Activated T-helper 2 cell treated with anti-CD3 and anti-CD28 coated beads, Interferon-gamma antibody, Interleukin-2, Interleukin-4, amounts not matched to agents 10 μg/mL and 5 μg/mL and 100 μg/mL, durations not matched to agents 14 hours and 24 hours and 36 hours (primary cell): ENCODE measurements at places on chromosomes 2 and 18.

DNA sequence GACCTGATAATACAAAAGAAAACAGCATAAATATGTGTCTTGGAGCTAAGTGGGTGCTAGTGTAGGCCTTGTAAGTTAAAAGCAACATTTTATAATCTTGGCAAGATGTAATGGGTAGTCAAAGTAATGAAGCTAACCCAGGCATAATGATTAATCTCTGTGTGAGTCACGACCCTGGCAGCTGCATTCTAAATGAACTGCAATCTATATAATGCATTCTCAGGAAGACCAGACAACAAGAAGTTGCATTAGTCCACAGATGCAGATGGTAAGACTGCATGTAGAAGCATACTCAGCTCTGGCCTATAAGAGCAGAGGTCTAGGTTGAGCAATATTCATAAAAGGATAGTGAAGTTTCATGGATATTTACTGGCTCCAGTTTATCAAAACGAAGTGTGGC, 85.6 kb upstream of the ETAA1 start:
- DNase-seq, result no peak

DNA sequence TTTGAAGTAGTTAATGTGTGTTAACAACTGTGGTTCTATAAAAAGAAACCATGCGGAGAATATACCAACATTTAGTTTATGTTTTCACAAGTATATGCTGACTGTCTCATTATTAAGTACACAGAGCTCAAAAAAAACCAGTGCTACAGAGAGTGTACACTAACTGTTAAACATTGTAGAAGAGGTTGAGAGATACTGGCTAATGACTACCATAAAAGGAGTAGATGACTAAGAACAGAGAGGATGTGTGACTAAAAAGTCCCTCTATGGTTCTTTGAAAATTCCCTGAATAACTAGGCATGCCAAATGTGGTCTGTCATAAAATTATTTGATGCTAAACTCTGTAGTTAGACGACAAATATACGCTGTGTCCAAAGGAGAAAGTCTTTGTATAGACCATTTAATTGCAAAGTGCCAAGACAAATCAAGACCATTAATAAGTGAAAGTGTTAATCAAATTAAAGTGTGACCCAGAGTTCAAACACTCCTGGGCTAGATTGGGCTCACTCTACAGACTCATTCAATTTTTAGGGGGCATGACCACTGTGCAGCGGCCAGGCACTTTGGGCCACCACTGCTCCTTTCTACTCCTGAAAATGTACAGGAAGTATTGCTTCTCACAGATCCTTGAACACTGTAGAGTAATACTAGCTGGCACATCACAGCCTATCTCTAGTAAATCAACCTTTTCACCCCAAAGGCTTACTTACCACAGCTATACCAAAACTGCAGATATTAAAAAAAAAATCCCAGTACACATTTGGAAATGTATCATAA, 45.1 kb upstream of the SERTAD2 start:
- DNase-seq, result no peak

DNA sequence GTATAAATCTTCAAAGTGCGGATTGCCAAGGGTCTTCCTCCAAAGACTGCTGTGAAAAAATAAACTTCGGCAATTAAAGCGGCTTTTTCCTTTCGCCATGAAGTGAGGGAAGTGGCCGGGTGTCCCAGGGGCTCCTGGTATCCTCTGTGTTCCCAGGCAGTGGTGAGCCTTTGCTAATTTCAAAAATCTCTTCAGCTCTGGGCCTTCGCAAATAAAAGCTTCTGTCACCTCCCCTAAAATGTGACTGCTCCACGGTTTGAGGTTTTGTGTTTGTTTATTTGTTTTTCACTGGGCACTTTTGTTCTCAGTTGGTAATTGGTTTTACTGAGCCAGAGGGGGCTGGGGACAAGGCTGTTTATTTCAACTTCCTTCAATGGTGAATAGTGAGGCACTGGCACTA, 270.1 kb upstream of the POU3F3 start:
- no peak for DNase-seq

- no peak for DNase-seq
These were observed 38.3 kb upstream of the PEX13 start for GRCh38 chr2:60979231-60979630.

GRCh38 chr18:62118328-62118727, 68.5 kb downstream of the PIGN start:
- no peak for DNase-seq

GRCh38 chr2:20282916-20283592, 58.1 kb upstream of the SDC1 start:
- no peak for DNase-seq

GRCh38 chr2:105428387-105429018, 29.7 kb upstream of the FHL2 start:
- no peak for DNase-seq

GRCh38 chr2:178208336-178208735, 14.0 kb downstream of the OSBPL6 start:
- no peak for DNase-seq

DNA sequence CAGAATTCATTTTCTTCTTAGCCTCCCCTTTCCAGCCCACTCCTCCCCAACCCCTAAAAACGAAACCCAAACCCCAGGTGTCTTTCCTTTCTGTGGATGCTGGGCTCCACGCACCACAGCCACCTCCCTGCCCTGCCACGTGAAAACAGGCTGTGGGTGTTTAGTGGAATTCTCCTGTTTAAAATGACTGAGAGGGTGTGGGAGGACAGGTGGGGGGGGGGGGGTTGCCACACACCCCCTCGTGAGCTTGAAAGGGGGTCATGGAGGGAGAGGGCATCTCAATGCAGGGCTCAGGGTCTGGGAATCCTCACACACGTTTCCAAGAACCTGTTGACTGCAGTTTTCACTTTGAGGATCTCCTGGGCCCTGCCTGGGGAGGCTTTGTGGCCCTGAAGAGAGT, 110.3 kb downstream of the FAM210A start:
- no peak for DNase-seq

GRCh38 chr2:138713504-138713903, 66.7 kb downstream of the NXPH2 start:
- no peak for DNase-seq

GRCh38 chr2:205139822-205140463, 542.4 kb upstream of the NRP2 start:
- DNase-seq, result no peak

GRCh38 chr18:58336605-58337004, 292.3 kb downstream of the ALPK2 start:
- no peak for DNase-seq

DNA sequence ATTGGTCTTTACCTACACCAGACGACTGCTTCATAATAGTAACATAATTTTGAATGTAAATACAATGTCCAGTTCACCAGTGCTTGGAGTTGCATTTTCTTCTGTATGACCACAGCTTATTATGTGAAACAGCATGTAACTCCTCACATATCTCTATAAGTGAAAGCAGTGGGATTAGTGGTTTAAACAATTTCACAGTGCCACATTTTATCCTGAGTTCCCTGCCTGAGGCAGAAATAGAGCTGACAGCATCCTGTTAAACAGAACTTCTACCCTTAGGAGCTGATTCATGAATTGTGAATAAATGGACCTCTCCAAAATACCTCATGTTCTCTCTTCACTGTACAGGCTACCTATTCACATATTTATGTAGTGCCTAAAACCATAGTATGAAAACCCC, 542.3 kb upstream of the VWC2L start:
- DNase-seq, result no peak

DNA sequence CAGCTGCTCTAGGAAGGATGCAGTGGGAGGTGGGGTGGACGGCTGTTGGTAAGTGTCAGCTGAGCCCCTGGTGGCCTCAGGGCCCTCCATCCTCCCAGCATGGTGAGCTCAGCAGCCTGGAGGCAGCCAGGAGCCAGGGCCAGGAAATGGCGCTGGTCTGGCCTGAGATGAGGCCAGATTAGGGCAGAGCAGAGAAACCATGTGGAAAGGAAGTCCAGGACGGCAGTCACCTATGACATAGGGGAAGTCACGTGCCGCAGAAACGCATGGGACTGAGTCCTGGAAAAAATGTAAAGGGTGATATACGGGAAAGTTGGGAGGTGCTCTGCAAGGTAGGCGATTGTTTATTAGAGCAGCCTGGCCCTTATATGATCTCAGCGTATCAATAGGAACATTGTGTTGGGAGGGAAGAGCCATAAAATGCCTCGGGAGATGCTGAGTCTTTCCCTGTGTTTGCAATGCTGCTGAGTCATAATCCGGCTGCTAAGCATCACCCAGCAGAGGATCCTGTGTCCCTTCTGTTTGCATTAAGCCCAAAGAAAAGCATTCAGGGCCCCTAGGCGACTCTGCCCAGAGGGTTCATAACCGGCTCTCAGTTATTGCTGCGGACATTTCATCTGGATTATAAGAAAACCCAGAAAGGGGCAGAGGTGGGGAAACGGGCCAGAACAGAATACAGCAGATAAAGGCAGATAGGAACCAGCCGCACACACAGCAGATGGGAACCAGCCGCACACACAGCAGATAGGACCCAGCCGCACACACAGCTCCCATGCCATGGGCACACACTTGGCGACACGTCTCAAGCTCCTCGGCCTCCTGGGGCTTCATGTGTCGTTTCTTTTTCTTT, 30.3 kb upstream of the B3GNT7 start:
- DNase-seq, result no peak

DNA sequence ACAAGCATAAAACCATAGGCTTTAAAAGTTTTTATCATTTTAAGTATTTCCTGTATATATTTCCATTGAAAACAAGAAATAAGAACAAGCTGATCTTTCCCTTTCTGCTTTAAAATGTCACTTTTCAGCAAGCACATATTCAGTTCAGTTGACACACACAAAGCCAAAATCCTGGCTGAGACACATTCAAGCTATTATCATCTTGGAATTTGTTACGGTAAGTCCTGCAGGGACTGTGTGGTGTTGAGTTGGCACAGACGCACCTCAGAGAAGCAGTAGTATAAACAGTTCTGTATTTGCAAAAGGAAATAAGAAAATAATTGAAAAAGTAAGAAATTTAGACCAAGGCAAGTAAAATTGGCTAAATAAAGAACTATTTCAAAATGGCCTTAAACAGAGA, 10.4 kb upstream of the DAW1 start:
- DNase-seq, result no peak

GRCh38 chr2:102520009-102520408, 47.0 kb downstream of the SLC9A4 start:
- DNase-seq, result no peak

DNA sequence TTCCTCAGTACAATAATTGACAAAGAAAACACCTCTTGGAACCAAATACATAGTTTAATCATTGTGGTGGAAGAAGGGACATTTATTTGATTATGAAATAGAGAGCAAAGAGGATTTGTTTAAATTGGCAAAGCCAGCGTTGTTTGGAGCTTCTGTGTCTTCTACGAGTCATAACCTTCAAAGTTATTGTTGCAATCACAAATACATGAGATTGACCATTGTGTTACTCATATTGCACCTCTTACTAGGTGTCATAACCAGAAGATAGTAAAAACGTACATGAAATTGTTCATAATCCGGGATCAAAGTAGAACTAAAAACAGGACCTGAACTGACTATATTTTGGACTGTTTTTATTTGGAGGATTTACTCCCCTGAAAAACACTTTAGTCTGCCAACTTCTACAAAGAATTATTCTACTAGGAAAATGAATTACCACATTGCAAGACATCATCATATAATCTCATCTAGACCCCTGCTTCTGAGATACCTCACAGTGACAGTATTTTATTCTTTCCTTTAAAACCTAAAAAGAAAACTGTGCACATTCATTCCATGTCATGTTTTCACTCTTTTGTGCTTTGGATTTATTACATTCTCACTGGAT, 151.7 kb upstream of the KLF7 start:
- no peak for DNase-seq

GRCh38 chr2:103739921-103740320, 978.1 kb downstream of the TMEM182 start:
- DNase-seq, result no peak

GRCh38 chr2:47270421-47270820, 115.3 kb upstream of the STPG4 start:
- DNase-seq, result no peak

GRCh38 chr18:12585218-12585617, 72.7 kb downstream of the SPIRE1 start:
- DNase-seq, result no peak

DNA sequence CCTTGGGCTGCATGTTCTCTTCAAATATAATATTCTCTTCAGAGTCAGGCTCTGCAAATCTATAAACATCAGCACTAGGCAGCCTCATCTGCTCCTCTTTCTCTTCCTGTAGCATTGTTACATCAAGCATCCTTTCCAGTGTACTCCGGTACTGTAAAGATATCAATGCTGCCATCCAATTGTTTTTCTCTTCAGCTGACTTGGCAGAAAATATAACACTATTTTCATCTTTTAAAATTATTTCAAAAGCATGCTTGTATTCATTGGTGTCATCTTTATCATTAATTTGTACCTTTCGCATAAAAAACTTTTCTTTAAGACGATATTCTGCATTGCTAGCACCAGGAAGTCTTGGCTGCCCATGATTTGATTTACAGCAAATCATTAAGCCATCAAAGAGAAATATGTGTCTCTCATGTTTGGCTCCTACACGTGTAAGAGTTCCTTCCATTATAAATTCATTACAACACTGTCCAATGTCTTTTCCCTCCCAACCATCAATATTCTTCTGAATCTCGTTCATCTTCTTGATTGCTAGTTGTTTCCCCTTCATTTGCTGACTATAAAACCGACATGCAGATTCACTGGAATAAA, 98.1 kb downstream of the SOS1 start:
- no peak for DNase-seq

- DNase-seq, result no peak
These were observed 17.7 kb downstream of the HOXD1 start for GRCh38 chr2:176206136-176206535.

- no peak for DNase-seq
These were observed 1794.0 kb upstream of the CELF4 start for GRCh38 chr18:39359636-39360035.

DNA sequence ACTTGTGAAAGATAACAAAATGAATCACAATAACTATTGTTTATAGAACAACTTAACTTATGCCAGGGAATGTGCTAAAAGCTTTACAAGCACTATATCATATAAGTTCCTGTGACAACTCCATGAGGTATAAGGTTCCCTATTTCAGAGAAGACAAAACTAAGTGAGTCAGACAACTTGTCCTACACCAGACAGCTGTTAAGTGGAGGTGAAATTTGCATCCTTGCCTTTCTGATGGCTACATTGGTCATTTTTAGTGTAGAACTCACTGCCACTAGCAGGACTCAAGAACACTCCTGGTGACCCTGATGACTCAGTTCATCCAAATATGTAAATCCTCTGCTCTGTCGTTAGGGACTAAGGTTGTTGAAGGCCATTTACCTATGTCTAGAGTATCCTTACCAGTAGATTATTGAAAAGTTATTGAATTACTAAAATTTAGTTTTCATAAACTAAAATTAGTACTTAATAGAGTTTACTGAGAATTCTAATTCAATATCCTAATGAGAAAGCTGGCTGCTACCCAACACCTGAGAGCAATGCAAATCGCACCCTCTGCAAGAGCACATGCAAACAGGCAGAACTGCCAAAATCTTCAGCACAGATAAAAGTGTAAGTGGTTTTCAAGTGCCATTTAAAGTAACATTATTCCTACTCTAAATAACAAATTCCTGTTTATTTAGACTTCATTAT, 636.2 kb downstream of the NRXN1 start:
- DNase-seq, result no peak
